ENCODE measurements at places on chromosomes 12 and 14.
A peak's percentile ranks its signal among the peaks of the same experiment; 100 is the strongest.

GRCh38 chr12:15966426-15966825 lies 55.3 kb downstream of the DERA start:
- DNase-seq: no peak

DNA sequence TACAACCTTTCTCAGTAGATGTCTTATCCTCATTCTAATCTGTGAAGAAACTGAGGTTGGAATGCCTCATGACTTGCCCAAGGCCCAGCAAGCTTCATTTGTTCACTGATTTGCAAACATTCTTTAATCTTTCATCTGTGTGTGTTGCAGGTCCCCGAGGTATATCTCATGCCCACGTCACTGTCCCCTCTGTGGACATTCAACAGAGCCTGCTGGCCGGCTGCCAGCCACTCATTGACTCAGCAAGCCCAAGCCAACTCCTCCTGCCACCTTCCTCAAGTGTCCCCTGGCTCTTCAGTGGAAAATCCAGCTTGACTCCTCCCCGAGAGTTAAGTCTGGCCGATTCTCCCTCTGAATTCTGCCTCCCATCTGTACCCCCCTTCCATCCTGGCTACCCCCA lies 1.9 kb upstream of the DCAF4 start:
- peak; percentile 62 for DNase-seq

DNA sequence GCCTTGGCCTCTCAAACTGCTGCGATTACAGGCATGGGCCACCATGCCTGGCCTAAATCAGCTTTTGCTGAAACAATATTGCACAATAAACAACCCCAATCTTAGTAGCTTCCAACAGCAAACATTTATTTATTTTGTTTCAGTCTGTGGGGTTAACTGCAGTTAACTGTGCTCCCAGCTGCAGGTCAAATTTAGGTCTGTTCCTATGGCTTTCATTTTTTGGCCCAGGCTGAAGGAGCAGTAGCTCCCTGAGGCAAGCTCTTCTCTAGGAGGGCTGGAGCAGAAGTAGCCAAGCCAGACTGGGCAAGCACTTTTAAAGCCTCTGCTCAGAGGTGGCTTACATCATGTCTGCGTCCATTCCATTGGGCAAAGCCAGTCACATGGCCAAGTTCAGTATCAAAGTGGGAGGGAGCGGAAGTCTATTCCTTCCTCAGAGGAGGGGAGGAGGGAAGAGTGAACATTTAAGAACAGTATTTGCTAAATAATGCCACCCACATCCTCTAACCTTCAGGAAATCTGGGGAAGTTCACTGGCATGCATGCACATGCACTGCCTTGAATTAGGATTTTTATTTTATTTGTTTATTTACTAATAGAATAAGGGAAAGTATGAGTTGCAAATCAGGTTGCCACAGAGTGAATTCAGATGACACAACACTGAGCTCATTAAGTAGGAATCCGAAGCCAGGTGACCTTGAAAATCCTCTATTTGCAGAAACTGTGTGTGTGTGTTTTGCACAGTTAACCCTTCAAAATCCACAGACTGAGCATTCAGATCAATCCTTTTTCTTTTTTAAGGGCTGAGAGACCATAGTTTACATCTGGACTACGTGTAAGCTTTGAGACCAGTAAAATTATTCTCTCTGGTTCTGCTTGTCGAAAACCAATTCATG lies 122.0 kb upstream of the SEL1L start:
- no peak for DNase-seq

- no peak for DNase-seq
Measured at GRCh38 chr14:76771437-76771980, 10.2 kb downstream of the VASH1 start.

- DNase-seq: no peak
Measured at GRCh38 chr12:131808744-131809371, 19.3 kb upstream of the MMP17 start.

DNA sequence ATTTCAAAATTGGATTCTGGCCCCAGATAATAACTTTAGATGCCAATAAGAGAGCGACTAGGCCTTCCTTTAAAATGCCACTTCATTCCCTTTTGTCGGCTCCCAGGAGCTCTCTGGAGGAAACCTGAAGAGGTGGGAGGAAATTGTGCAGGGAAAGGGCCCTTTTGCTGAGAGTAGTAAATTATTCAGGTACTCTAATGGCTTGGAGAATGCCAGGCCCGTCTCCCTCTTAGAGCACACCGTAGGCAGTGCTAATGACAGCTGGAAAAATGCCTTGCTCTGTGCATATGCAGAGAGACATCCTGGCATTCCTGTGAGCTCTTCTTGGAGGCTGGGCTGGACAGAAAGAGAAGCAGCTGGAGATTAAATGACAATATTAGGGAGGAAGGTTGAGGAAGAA lies 115.0 kb upstream of the RPH3A start:
- no peak for DNase-seq

DNA sequence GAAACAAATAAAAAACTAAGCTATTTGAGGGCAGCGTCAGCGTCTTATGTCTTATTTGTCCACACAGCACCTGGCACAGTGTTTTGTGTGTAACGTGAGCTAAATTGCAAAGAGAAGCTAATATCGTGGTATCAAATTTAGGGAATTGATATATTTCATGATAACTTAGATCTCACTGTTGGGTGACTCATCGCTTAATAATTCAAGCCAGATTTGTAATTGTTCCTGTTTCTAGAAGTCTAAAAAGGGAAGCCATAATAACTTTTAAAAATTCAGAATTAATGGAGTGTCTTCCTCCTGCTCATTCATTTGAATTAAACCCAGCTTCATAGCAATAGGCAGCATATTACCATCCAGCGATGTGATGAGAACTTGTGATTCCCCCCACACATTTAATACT lies 214.7 kb downstream of the PDZRN4 start:
- DNase-seq: no peak

GRCh38 chr14:53306267-53306721 lies 153.2 kb upstream of the DDHD1 start:
- no peak for DNase-seq

DNA sequence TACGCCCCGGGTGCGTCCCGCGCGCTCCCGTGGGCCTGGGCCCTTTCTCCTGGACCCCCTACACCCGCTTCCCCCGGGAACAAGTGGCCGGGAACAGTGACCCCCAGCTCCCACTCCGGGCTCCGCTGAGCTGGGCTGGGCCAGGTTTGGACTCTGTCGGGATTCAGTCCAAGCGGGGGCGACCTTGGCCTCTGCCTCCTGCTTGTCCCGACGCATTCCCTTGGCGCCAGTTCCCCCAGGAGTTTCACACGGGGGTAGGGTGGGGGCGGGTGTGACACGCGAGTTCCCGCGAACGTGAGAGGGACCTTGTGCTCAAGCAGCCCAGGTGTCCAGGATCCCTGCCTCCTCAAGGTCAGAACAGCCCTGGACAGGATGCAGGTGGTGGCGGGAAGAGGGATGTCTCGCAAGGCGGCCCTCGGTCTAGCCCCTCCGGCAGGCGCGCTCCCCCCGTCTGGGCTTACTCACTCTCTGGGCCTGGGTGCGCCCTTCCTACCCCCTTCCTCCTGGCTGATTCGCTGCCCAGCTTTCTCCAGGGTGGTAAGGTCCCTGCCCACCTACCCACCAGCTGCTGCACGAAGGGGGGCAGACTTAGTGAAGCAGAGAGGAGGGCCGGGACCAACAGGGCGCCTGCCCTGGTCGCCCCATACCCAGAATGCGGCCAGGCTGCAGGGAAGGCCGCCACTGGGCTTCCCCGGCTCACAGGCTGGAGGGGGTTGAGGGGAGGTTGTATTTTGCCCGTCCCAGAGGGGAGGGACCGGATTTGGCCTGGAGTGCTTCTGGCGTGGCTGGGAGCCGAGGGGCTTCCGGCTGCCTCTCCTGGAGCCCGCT lies 862 bp downstream of the CRIP2 start:
- DNase-seq: no peak

- DNase-seq: no peak
Measured at GRCh38 chr14:20792556-20792955, 10.1 kb downstream of the RNASE1 start.

GRCh38 chr14:21923820-21924219 lies 250.2 kb upstream of the OR4E1 start:
- DNase-seq: no peak

- DNase-seq: no peak
Measured at GRCh38 chr12:22409377-22410164, 75.1 kb upstream of the ST8SIA1 start.

Measured in NCI-H510A (cell line).